ENCODE measurements at places on chromosomes 2 and 18.

GRCh38 chr2:61379521-61379920 is 91.4 kb downstream of the USP34 start:
- DNase-seq, result no peak

GRCh38 chr2:133480707-133481429 is 87.4 kb downstream of the NCKAP5 start:
- DNase-seq, result no peak

DNA sequence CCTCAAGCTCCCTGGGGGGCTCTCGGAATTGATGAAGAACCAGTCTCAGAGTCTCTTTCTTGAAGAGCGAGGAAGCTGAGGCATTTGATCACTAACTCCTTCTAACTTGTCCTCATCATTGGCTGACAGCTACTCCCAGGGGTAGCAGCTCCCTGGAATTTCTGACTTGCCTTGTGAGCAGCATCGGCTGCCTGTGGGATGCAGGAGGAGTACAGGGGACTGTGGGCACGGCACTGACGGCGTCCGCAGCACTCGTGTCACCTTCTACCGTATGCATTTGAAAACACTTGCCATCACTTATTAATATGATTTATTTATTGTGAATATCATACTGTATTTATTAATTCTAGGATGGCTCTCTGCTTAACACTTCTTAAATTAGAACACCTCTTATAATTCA is 175.0 kb downstream of the MIB1 start:
- no peak for DNase-seq

GRCh38 chr2:224910574-224910925 is 131.7 kb downstream of the DOCK10 start:
- DNase-seq, result no peak

- DNase-seq, result no peak
Measured at GRCh38 chr2:232350804-232351685, 27.5 kb upstream of the ALPP start.

DNA sequence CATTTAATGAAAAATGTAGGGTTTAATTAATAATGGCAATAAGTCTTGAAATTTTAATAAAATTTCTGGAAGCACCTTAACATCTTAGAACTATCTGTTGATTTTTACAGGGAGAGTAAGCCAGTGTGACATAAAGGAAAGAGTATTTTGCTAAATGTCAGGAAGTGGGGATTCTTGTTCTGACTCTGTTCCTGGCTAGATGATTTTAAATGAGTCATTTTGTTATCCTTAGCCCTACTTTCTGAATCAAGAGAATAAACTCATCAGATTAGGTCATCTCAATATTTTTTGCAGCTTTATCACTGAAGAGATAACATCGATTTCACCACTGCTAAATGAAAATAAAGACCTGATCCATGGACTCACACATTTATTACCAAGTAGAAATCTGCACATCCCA is 377.5 kb upstream of the CYRIA start:
- no peak for DNase-seq

- DNase-seq, result no peak
Measured at GRCh38 chr2:100878000-100878791, 58.3 kb downstream of the NPAS2 start.

DNA sequence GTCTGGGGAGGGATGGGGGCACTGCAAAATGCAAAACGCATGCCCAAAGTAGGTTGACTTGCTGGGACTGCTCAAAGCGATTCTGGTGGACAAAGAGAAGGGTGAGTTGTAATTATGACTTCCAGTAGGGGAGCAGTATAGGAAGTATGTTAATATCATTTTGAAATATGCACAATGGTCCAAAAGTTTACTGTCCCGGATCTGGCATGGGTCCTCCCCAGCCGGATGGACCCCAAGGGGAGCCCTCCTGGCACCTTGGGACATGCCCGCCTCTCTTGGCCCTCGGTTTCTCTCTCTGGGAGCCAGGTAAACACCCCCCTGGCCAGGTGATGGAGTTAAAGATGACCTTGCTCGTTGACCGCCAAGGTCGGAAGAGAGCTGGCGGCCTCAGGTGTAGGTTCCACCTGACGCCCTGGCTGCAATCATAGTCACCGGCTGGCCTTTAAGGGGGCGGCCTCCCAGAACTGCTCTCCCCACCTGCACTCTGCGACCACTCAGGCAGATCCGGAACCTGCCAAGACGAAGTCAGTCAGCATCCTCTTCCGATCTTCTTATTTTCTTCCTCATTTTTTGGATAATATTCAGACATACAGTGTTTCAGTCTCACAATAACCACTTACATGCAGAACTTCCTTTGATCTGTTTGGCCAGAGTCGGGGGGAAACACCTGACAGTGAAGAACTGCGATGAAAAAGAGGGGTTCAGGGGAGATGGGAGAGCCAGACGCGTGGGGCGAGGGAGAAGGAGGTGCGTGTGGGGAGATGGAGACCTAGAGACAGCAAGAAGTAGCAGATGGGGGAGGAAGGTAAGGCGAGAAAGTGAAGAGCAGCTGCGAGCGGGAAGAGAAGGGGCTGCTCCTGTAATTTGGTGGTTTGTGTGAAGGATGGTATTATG is 148.3 kb downstream of the MEIS1 start:
- no peak for DNase-seq

DNA sequence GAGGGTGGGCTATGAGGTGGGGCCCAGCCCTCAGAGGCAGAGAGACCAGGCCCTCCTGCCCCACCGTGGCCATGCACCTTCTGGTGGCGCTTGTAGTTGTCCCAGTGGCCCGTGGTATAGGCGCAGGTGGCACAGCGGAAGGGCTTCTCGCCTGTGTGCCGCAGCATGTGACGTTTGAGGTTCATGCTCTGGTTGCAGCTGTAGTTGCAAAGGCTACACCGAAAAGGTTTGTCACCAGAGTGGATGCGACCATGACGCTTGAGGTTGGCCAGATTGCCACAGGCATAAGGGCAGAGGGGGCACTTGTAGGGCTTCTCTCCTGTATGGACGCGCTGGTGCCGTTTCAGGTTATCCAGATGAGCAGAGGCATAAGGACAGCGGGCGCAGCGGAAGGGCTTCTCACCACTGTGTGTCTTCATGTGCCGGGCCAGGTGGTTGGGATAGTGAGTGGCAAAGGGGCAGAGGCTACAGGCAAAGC is 2.9 kb downstream of the ZNF513 start:
- DNase-seq, result no peak

DNA sequence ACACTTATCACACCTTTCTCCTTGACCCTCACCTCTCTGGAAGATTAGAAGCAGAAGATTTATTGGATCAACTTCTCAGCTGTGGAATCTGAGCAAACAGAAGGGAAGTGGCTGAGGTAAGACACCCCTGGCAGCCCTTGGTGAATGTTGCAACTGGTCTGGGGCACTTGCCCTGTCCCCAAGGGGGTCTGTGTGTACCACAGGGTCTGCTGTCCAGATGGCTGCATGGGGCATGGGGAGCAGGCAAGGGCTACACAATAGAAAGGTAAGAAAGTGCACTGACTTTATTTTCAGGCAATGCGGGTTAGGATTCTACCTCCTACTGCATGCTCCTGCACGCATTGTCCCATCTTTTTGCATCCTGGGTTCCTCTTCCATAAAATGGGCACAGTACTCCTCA is 238.4 kb upstream of the SMAD2 start:
- DNase-seq, result peak; percentile 20

GRCh38 chr2:82165377-82165776 is 1860.8 kb upstream of the LRRTM1 start:
- DNase-seq, result no peak

DNA sequence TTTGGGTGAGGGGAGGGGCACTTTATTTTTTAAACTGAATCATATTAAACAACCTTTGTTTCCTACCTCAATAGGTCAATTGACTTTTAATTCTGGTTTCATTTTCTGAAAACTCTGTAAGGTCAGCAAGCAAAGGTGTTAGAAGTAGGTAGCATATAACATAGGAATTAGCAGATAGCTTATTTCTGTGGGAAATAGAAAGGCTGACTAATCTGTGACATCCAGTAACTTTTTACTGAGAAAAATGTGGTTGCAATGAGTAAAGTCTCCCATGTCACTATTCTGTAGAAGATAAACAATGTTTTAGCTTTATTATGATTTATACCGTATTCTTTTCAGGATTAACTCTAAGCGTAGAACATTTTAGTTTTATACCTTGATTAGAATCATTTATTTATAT is 240.4 kb downstream of the PLCL1 start:
- DNase-seq, result no peak

GRCh38 chr18:62741118-62741566 is 25.8 kb downstream of the PHLPP1 start:
- no peak for DNase-seq

DNA sequence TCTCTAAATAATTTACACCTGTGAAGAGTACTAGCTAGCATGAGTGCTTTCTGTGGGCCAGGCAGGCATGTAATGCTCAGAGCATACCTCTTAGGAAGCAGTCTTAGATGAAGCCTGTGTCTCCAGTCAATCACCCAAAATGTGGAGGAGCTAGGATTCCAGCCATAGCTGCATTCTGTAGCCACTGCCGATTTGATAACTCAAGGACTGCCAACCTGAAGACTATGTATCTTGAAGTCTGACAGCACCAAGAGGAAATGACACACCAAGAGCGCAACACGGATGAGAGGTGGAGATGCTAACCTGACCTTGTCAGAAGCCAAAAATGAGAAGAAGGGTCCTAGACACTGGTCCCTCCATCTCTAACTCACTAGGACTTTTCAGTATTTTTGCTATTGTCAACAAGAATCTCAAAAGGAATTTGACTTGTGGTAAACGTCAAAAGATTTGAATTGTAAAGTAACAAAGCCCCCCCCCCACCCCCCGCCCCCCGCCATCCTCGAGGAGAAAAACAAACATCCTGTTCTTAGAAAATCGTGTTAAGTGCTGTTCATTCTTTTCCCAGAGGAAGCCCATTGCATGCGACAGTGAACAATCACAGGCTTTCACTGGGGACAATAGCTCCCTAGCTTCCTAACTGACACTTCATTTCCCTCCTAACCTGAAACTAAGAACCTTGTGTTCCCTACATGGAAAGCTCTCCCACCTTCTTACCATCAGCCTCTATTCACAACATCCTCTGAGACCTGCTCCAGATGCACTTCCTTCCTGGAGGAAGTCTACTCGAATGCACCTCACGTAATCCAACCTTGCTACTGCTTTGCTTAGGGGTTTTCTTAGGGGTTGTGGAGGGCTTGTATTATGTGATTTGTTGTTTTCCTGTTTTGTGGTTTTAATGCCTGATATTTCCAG is 14.7 kb downstream of the CDC42EP3 start:
- no peak for DNase-seq

GRCh38 chr18:49708662-49709346 is 104.5 kb downstream of the ACAA2 start:
- DNase-seq, result no peak

GRCh38 chr2:61677942-61678341 is 139.8 kb upstream of the XPO1 start:
- no peak for DNase-seq

- no peak for DNase-seq
Measured at GRCh38 chr18:40259115-40259835, 1695.8 kb upstream of the PIK3C3 start.

DNA sequence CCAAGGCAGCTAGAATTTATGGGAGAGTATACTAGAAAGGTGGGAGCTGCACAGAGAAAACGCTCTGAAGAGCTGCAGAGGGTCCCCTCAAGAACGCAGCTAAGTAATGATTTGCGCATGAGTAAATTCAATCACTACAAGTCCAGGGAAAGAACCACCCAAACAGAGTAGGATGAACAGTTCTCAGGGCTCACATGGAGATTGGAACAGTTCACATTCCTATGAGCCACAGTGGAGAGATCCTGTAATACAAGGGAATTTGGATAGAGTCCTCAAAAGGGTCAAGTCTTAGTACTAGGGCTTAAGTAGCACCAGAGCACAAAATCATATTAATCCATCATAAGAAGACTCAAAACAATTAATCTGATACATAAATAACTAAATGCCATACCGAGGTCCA is 12.7 kb downstream of the OLA1 start:
- no peak for DNase-seq

DNA sequence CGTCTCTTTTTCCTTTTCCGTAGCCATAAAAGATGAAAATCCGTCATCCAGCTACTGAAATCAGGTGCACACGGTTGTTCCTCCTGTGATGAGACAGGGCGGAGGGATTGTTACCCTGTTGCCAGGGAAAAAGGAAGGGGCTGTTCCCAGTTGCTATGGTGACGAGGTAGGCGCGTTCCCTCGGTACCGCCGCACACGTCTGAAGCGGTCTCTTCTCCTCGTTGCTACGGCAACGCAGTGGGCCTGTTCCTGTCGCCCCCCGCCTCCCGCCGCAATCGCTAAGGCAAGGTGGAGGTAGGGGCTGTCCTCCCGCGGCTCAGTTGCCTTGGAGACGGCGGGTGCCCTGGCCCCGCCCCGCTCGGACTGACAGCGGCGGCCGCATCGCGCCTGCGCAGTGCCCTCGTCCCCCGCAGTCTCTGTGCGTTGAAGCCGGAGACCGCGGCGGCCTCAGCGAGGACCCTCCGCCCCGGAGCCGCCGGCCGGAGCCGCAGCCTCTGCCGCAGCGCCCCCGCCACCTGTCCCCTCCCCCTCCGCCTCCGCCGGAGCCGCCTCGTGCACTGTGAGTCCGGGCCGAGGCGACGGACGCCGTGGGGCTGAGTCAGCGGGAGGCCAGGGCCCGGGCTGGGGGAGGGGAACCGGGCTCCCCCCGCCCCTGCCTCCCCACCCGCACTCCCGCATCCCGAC is at the start of gene MAPRE3:
Gene MAPRE3 (plus strand): TSS at position 394 of the 684 bp plus-strand sequence. CDS start 51,582 bp downstream, outside the sequence.
- peak; percentile 79 for DNase-seq

DNA sequence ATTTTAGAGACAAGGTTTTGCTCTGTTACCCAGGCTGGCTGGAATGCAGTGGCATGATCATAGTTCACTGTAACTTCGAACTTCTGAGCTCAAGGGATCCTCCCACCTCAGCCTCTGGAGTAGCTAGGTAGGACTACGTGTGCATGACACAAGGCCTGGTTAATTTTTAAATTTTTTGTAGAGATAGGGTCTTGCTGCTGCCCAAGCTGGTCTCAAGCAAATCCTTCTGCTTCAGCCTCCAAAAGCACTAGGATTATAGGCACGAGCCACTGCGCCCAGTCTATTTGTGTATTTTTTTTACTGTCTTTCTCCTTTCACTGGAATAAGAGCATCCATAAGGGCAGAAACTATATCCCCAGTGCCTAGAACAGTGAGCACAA is 89.3 kb downstream of the PLEKHM3 start:
- DNase-seq, result no peak

DNA sequence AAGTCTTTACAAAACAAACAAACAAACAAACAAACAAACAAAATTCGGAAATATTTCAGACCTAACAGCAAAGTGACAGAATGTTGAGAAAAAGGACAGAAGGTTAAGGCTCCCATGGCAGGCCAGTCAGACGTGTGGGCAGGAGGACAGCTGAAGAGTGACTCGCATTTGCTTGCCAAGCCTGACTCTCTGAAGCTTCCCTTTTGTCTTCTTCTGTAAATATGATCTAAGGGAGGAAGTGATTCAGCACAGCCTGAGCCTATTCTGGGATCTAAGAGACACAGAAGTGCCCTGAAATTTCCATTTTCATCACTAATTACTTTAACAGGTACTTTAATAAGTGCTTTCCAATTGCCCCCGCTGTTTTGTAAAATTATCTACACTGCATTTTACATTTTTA is 134.0 kb upstream of the LYPD1 start:
- DNase-seq, result peak; percentile 49

DNA sequence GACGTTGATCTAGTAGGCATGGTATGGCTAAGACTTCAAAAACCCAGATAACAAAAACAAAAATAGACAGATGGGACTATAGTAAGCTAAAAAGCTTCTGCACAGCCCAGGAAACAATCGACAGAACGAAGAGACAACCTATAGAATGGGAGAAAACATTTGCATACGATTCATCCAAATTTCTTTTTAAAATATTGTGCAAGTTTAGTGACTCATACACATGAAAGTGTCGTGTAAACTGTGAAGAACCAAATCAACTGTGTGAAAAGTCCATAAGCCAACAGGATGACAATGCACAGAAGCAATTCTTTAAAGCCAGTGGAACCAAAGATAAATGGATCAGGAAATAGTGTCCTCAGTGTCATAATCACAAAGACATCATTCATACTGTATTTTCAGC is 671.1 kb downstream of the RNF144A start:
- DNase-seq, result no peak

Data from head of caudate nucleus (tissue), 42 donors.